T follicular helper cell (primary cell): ENCODE measurements at places on chromosomes 2 and 18.

DNA sequence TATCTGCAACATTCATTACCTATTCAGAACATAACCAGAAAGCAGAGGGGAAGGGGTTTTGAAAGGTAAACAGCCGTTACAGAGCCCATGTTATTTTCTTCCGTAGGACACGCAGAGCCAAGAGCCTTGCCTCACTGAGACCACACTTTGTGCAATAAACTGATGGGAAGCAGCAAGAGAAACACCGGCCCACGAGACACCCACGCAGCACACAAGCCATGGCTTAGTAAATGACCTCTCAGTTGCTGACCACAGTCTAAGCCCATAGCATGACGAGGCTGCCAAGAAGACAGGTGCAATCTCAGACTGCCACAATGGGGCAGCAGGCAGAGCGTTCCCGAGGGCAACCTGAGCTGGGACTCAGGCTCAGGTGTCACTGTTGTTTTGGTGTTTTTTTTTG, 59.6 kb downstream of the CABYR start:
- DNase-seq: no peak

DNA sequence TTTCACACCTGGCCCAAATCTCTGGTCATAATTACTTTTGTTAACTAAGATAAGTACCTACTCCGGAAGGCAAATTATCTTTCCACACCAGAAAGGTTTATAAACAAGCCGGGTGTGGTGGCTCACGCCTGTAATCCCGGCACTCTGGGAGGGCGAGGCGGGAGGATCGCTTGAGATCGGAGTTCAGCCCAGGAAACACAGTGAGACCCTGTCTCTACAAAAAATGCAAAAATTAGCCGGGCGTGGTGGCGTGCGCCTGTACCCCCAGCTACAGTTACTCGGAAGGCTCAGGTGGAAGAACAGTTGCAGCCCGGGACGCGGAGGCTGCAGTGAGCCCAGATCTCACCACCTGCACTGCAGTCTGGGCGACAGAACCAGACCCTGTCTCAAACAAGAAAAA, 2.1 kb downstream of the PUM2 start:
- no peak for DNase-seq

- no peak for DNase-seq
Measured at GRCh38 chr18:28766721-28767120, 589.8 kb upstream of the CDH2 start.

DNA sequence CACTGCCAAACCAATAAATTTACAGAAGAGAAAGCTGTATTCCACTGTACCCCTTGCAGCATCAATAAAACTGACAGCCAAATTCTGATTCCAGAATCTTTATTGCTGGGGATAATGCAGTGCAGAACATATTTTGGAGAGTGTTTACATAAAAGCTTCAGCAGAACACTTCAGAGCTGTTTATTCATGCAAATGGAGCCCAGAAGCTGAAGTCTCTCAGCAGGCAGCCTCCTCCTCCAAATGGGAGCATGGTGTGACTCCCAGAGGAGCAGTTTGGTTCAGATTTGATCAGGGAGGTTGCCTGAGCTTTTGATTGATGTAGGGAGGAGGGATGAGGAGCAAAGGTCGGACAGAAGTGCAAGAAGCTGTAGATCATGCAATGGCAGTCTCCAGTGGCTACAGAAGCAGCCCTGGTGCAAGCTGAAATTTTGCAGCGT, 22.4 kb downstream of the LHCGR start:
- no peak for DNase-seq

DNA sequence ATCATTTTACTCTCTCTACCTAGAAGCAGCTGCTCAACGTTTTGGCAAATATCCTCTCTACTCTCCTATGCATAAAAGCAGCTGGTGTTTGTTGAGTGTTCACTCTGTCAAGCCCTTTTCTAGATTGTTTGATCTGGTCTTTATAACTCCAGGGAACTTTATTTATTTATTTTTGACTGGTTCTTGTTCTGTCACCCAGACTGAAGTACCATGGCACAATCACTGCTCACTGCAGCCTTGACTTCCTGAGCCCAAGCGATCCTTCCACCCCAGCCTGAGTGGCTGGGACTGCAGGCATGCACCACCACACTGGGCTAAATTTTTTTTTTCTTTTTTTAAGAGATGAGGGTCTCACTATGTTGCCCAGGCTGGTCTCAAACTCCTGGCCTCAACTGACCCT, 12.7 kb downstream of the CATIP start:
- no peak for DNase-seq

- no peak for DNase-seq
Measured at GRCh38 chr2:202061695-202062094, 11.4 kb upstream of the KIAA2012 start.

DNA sequence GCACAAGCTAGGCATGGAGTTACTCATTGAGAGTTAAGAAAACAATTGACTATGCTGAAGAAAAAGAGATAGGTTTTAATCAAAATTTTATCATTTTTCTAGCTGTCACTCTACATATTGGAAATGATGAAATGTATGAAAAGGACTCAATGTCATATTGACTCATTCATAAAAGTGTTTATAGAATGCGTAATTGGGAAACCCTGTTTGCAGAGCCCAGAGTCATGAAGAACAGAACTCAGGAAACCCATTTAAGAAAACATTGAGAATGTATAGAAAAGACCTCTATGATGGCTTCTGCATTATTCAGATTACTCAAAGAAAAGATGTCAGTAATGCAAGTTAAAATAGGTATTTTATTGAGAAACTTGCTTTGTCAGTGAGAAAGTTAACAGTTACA, 36.4 kb downstream of the SCRN3 start:
- no peak for DNase-seq

DNA sequence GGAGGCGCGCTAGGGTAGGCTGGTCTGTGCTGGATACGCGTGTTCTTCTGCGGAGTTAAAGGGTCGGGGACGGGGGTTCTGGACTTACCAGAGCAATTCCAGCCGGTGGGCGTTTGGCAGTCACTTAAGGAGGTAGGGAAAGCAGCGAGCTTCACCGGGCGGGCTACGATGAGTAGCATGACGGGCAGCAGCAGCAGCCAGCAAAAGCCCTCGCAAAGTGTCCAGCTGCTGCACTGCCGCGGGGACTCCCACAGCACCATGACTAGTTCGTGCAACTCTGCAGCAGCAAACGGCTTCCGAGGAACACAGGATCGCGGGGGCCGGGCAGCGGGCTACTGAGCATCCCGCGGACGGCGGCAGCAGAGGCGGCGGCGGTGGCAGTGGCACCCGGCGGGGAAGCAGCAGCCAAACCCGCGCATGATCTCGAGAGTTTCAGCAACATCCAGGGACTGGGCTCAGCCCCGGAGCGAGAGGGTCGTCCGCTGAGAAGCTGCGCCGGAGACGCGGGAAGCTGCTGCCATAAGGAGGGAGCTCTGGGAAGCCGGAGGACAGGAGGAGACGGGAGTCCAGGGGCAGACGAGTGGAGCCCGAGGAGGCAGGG, 368 bp downstream of the TMEFF2 start:
- DNase-seq: no peak
